HS-27A (cell line): ENCODE measurements at places on chromosomes 2 and 18.

GRCh38 chr2:38409156-38410102 is 32.4 kb upstream of the ATL2 start:
- no peak for DNase-seq

DNA sequence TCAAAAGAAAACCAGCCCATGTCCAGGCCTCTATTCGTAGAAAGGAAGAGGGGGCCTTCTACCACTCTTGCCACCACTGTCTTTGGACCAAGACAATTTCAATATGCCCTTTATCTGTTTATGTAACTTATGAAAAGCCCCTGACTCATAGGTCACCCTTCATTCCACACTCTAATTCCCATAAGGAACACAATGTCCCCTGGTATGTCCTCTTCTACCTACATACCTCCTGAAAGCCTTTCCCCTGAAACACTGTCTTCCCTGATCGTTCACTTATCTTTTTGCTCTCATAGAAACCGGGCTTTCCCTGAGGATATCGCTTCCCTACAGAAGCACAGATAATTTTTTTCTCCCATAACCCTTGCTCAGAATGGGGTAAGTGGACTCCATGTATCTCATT is 13.3 kb downstream of the EIF2AK3 start:
- DNase-seq, result no peak

DNA sequence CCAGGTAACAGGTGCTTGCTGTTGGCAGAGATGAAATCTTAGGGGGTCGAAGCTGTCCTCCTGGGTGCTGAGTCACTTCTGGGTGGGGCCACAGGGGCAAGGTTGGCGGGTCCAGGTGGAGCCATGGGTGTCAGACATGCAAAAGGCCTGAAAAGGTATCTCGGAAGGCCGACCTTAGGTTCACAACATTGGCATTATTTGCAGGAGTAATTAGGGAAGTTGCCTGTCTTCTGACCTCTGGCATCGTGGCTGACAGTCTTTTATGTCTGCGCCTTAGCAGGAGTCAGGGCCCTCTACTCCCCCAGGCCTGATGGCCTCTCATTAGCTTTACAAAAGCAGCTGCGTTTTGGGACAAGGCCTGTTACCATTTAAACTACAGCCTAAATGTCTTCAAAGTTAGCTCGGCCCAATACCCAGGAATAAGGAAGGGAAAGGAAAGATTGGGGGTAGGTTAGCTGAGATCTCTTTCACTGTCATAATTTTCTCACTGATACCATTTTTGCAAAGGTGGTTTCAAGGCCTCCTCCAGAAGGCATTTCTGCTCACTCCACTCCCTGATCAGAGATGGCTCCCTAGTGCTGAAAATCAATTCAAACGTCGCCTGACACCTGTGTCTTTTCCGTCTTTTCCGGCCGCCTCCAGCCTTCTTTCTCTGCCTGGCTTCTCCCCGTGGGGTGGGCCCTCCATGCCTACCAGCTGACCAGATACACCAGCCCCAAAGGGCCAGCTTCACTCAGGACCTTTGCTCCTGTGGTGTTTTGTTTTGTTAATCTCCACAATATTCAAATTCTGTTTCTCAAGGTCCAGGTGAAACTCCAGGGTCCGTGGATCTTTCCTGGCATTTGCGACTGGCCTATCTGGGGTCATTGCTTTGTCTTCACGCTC is 90.8 kb downstream of the RHOB start:
- DNase-seq, result no peak

DNA sequence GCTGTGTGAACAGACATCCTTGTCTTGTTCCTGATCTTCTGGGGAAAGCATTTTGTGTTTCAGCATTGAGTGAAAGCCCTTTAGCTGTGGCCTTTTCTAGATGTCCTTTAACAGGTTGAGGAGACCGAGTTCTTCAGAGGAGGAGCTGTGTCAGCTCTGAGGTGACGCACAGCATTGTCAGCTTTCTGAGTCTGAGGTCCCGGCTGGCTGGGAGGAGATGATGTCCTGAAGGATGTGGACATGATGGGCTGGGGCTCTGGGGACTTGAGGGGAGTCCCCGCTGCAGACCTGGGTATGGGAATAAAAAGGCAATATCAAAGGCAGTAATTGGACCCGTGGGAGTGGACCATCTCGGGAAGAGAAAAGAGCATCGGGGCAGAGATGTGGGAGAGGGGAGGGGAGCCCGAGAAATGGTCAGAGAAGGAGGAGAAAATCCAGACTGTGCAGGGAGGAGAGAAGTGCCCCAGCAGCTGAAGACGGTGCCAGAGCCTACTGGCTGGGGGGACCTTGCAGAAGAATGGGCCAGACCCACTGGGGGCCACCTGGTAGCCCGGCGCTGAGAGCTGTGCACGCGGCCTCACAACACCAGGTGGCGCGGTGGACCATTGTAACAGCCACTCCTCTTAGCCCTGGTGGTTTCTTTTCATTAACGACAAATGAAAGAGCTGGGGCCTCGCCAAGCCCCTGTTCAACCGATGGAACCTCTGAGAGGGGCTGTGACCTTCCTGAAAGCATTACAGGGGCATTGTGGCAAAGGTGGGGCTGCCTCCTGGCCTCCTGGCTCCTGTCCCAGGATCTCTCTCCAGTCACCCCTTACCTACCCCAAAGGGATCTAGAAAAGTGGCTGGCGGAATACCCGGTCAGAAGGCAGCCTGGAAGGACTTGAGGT is 61.6 kb downstream of the ST3GAL5 start:
- peak; percentile 42 for DNase-seq

DNA sequence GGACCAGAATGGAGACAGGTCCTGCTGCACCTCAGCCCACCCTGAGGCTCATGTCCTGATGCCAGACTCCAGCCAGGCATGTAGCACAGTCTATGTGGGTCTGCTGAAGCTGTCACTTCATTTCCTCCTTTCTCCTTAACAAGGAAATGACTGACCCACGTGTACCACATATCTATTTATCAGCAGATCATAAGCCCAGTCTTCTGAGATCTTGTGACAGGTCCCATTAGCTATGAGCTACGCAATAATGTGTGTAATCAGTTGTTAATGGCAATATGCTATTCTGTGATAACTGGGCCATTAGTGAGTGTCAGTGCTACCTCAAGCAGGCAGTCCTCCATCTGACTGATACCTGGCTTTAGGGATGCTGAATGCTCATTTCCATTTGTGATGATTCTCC is 615.3 kb downstream of the BCL11A start:
- no peak for DNase-seq

GRCh38 chr2:138676619-138677021 is 103.6 kb downstream of the NXPH2 start:
- DNase-seq, result no peak

- DNase-seq, result peak; percentile 24
Observed at GRCh38 chr2:83665894-83666293, 793.2 kb downstream of the SUCLG1 start.

DNA sequence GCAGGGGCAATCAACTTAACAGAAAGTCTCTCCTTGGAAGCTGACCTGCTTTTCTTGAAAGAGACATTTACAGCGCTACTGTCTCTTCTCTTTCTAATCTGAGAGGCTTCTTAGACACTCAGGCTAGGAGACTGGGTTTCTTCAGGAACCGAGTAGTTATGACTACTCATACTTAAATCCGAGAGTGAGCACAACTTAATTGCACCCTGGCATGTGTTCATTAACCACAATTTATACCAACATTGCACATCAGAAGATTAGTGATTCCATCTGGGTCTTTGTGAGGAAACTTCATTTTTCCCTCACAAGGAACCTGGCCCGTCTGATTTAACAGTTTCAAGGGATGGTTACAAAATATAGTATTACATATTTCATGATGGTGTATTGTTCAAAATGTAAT is 176.9 kb downstream of the UBE2E3 start:
- DNase-seq, result no peak

DNA sequence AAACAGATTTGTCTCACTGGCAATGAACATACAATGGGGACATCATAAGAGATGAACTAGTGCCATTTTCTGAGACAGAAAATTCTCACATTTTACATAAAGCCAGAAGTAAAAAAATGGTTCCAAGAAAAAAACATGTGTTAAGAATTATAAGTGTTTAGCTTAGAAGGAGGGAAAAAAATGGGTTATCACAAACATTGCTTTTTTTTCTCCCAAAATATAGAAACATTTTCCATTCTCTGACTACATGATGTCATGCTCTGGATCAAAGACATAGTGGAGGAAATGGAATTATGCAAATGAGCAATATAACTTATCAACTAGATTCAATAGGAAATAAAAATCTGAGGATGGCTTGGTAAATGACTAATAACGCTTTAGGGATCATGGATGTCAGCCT is 49.8 kb downstream of the SPATS2L start:
- DNase-seq, result no peak

- DNase-seq, result no peak
Observed at GRCh38 chr18:12239431-12239830, 14.7 kb upstream of the CIDEA start.

DNA sequence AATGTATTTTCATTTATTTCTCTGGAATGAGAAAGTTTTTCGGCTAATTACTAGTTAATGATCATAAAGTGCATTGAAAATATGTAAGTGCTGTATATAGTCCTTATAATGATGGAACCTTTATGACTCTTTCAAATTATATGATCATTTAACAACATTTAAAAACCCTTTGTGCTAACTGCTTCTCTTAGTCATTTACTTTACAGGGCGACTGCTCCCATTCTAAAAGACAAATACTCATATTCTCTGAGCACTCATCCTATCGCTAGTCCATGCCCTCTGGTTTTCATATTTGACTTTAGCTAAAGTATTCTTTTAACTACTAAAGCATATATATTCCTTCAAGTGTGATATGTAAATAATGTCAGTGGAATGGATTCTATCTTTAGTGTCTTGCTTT is 168.2 kb downstream of the CDH7 start:
- DNase-seq, result no peak

DNA sequence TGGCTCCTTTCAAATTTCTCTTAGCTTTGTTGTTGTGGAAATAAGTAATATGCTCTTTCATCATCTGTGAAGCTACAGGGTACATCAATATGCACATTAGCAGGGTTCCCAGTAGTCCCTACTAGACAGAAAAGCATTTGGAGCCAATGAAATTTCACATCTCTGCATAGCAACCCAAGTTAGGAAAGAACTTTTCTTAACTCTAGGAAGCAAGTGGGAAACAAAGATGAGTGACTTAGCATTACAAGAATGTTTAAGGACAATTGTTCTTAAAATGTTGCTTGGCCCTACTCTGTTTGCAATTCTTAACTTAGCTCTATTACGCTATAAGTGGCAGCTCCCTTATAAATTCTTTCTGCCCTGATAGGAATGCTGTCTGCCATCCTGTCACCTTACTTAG is 39.6 kb downstream of the ZEB2 start:
- DNase-seq, result no peak

GRCh38 chr18:78891185-78891762 is 88.3 kb upstream of the SALL3 start:
- no peak for DNase-seq
